ENCODE measurements at places on chromosomes 5 and 9.

GRCh38 chr9:109156708-109157107, 10.3 kb downstream of the FRRS1L start:
- DNase-seq, result no peak

GRCh38 chr9:118306801-118307200, 602.6 kb downstream of the TLR4 start:
- DNase-seq, result no peak

DNA sequence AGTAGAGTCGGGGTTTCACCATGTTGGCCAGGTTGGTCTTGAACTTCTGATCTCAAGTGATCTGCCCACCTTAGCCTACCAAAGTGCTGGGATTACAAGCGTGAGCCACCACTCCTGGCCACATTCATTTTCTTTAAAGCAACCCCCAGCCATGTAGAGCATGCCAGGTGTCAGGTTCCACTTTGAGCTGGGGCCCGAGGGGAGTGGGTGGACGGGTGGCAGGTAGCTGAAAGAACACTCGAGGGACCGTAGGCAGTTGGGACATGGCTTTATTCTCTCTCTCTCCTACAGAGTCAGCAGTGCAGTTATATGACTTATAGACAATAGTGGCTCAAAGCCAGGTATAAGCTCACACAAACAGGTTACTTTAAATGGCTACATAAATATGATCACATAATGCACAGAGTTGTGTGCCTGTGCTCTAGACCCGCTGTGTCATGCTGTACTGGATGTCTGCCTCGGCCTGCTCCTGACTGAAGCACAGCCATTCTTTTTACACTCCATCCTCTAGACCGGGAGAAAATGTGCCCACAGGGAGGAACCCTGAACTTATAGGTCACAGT, 60.5 kb upstream of the FAM120A start:
- DNase-seq, result no peak

DNA sequence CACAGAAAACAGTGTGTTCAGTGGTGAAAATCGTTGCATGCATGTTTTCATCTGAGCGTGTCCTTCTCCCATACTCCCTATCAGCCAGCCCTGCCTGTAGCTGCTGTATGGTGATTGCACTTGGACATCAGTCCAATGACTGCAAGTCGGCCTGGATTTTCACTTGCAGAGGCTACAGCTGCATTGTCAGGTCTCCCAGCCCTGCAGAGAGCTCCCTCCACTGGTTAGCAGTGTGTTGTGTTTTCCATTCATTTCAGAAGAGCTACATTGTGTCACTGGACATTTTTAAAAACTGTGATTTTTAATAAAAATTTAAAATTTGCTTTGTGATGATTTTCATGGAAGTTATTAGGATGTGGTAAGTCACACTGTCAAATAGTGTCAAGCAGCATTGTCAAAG, 96.6 kb downstream of the SYK start:
- DNase-seq, result no peak

- DNase-seq, result no peak
These were observed 7.9 kb downstream of the TMEM38B start for GRCh38 chr9:105702207-105702606.

GRCh38 chr5:5423586-5423985, 1.1 kb downstream of the ICE1 start:
- DNase-seq, result no peak

- DNase-seq, result peak; percentile 20
These were observed 19.7 kb downstream of the NAA35 start for GRCh38 chr9:85960688-85961093.

GRCh38 chr5:156799171-156799570, 50.9 kb upstream of the PPP1R2B start:
- no peak for DNase-seq

DNA sequence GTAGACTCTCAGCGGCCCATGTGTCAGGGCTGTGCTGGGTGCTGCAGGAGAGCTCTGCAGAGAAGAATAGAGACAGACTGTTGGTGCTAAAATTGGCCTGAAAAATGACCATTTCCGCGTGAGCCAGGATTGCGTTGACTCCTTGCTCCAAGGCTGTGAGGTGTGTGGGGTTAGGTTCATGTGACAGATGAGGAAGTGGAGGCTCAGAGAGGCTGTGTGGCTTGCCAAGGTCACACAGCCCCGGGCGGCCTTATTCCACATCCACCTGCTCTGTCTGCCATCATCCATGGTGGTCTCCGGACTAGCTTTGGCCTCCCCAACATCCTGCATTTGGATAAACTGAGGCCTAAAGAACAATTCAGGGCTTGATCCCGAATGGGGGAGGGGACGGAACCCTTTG, 15.2 kb downstream of the NEK6 start:
- no peak for DNase-seq

DNA sequence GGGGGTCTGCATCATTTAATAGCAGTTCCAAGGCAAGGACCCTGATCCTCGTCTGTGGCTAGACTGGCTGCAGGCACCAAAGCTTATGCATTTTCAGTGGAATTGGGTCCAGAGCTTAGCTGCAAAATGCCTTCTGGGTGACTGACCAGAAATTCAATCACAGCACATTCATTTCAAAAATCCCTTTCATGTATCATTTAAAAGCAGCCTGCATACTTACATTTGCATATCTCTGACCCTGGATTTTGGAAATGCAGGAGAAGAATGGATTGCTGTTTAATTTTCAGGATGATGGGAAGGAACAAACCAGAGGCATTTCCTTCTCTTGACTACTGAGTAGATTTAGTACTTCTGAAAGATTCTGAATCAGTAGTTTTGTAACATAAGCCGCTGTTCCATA, 122.8 kb downstream of the PPP2R2B start:
- no peak for DNase-seq

GRCh38 chr5:180806351-180807011, 3.9 kb upstream of the MGAT1 start:
- DNase-seq, result no peak
